ENCODE measurements at places on chromosomes 6 and 20.

- DNase-seq = no peak
These were observed 1046.7 kb upstream of the MAP3K7 start for GRCh38 chr6:91633374-91634111.

- DNase-seq = no peak
These were observed 27.0 kb upstream of the MARCKS start for GRCh38 chr6:113830140-113830539.

DNA sequence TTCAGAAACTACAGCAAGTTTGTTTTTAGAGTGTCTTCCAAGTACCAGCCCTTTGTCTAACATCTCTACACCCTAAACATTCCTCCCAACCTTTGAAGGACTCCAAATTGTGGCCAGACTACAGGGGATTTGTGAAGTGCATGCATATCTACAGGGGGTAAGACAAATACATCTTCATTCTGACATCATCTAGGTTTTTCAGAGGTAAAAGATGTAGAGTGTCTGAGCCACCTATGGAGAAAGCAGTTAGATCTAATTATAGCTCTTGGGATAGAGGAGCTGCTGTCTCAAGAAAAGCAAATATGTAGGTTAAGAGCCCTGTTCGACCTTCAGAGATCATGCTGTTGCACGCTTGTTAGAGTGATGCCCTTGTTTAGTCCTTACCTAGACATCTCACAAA is 617.7 kb upstream of the AGPAT4 start:
- no peak for DNase-seq

DNA sequence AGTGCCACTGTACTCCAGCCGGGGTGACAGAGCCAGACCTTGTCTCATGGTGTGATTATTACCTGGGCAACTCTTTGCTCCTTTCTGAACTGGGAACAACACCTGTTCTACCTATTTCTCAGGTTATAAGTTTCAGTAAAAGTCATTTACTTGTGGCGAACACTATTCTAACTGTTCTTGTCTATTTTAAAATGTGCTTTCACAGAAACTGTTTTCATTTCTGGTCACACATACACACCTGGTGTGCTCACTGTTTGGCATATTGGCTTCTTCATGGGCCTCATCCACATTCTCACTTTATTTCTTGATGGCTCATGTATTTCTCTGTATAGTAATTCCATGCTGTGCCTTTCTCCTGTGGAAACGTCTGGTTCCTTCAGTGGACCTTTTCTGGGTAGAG is 30.5 kb upstream of the XRN2 start:
- no peak for DNase-seq

DNA sequence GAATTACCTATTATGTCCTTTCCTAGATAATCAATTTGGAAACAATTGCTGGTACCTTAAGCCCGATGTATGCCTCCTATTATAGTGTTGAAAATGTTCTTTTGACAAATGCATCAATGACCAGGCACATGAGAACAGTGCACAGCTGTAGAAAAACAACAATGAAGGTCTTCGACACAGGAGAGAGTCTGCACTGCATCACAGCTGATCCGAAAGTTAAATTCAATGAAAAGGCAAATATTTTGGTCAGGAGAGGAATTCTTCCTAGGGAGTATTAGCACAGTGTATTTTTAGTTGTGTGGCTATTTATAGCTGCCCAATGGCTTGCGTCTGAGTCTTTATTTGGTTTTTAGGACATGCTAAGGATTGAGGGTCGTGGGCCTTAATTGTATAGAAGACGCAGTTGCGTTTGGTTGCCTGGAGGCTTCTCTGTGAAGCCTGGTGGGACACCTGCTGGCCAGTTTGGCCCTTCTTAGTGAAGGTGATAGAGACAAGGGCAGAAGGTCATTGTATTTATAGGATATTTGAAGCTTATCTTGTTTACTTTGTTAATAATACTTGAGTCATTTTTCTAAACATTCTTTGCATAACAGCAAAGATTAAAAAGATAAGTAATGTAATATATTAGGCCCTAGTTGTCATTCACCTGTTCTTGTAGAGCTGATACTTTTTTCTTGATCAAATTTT is 72.3 kb downstream of the CDYL start:
- DNase-seq = no peak

- no peak for DNase-seq
These were observed 5.1 kb upstream of the EPB41L2 start for GRCh38 chr6:131068165-131068564.

- DNase-seq = no peak
These were observed 2.9 kb downstream of the ZBTB46 start for GRCh38 chr20:63828124-63828523.

GRCh38 chr20:44734938-44735337 is 10.7 kb upstream of the KCNK15 start:
- no peak for DNase-seq

GRCh38 chr6:3518356-3519190 is 61.7 kb upstream of the SLC22A23 start:
- DNase-seq = no peak

GRCh38 chr6:3321042-3321441 is 62.3 kb downstream of the PSMG4 start:
- no peak for DNase-seq

- no peak for DNase-seq
These were observed 50.3 kb upstream of the FNDC1 start for GRCh38 chr6:159118924-159119323.

DNA sequence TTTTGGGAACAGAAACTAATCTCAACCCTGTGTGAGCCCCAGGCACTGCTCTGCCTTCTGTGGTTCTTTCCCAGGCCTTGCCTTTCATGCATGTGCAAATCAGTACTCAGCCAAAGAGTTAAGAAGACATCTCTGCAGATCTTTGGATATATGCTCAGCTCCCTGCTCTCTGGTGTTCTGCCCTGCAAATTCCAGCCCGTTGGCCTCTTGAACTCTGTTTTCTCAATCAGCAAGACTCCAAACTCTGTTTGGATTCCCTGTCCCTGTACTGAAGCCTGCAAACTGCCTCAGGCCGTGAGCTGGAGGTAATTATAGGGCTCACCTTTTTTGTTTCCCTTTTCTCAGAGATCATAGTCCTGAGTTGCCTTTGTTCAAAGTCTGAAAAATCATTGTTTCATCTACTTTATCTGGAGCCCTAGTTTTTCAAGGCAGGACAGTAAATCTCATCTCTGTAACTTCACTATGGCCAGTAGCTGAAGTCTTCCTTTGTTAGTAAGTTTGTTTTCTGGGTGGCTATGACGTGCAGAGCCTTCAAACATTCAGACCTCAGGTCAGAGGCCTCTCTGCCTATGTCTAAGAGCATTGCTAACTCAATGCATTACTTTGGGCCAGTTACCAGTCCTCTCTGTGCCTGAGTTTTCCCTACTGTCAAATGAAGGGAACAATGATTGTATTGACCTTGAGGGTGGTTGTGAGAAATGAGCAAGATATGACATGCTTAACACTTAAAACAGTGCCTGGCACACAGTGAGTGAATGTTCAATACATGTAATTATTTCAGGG is 15.9 kb upstream of the MDFI start:
- DNase-seq = no peak

DNA sequence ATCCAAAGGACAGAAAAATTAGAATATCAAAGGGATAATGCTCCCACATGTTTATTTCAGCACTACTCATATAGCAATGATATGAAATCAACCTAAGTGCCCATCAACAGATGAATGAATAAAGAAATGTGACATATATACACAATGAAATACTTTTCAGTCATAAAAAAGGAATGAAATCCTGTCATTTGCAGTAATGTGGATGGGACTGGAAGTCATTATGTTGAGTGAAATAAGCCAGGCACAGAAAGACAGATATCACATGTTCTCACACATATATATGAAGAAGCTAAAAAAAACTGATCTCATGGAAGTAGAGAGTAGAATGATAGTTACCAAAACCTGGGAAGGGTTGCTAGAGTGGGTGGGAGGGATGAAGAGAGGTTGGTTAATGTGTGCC is 135.7 kb downstream of the IBTK start:
- no peak for DNase-seq

Measured in CD8-positive, alpha-beta memory T cell (primary cell).